ENCODE measurements at places on chromosomes 1 and 21. TPM values are rescaled to one million over a fixed set of nuclear protein-coding genes. Genes with fewer than 3 reads are reported as not detected.
A peak's percentile ranks its signal among the peaks of the same experiment; 100 is the strongest.

DNA sequence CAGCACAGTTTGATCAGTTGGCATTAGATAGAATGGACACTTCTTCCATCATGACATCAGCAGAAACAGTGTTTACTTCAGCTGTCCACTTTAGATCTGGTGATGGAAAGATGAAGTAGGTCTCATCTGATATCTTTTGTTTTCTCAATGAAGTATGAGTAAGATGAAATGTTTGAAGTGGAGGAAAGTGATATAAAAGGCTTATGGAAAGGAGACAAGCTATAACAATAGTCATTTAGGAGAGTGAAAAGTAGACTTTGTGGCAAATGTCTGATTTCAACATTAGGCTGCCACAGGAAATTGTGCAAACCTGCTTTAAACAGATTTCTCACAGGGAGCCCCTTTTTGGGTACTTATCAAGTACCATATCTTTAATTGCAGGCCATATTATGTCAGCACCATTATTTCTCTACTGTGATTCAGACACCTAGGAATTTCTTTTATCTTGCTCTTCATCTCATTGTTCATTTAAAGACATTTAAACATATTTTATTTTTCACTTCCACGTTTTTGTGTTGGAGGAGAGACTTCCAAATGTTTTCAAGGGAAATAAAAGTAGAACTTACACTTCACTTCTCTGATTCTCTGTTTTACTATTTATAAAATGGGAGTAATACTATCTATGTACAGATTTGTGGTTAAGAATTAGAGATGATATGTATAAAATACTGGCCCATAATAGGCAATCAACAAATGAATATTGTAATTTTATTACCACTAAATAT is 18.1 kb downstream of the PDC start:
- peak; percentile 38 for DNase-seq

GRCh38 chr1:79599257-79599656 is 592.7 kb upstream of the ADGRL4 start:
- no peak for DNase-seq

DNA sequence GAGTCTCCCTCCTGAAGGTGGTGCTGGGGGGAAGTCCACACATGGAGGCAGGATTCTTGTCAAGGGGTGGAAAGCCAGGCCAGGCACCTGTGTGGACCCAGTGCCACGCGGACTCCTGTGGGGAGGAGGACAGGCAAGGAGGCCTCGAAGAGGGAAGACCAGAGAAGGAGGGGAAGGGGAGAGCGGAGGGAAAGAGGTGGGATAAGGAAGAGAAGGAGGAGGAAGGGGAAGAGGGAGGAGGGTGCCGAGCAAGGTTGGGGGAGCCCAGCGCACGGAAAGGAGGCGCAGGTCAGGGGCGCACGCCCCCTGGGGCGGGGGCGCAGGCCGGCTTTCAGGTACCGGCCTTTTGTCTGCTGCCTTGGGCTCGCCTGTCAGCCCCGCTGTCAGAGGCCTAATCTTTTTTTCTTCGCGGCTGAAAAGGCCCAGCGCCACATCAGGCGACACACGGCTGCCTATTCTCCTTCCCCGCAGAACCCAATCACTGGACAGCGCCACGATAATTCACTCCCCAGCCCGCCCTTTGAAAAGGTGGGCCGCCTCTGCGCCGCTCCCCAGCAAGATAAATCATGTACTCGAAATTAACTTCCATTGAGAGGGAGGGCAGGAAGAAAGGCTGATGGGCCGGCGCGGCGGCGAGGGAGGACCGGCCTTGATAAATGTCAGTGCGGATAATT is 42.5 kb downstream of the PRDM16 start:
- no peak for DNase-seq

The AKR7A3 gene
- under 0.01 TPM for total RNA-seq

The S100B gene
- total RNA-seq: 0.22 TPM

- DNase-seq: no peak
These were observed 120.6 kb upstream of the KCND3 start for GRCh38 chr1:112110031-112110430.

GRCh38 chr1:201750934-201751333 is 78.0 kb upstream of the IPO9 start:
- DNase-seq: peak; percentile 78

The USH2A gene
- not detected for total RNA-seq

DNA sequence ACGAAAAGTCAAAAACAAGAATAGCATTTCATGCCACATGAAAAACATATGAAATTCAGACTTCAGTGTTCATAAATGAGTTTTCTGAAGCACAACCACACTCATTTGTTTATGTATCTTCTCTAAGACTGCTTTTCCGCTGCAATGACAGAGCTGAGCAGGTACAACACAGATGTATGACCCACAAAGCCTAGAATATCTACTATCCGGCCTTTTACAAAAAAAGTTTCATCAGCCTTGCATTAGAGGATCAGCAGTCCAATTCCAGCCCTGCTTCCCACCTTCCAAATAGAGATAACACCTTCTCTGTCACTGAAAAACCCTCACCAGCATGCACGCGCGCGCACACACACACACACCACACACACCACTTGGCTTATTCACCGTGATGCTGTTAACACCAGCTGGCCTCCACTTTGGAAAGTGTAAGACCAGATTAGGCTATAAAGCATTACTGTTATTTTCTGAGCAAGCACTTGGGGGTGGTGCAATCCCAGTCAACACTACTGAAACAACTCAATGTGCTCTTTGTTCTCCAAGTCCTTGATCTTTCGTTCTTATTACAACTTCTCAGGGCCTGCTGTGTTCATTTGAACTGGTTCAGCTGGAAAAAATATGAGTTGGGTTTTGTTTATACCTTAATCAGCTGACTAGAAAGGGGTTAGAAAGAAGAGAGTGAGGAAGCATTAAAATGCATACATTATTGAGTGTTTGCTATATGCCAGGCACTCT is 90.0 kb downstream of the GLUL start:
- no peak for DNase-seq

DNA sequence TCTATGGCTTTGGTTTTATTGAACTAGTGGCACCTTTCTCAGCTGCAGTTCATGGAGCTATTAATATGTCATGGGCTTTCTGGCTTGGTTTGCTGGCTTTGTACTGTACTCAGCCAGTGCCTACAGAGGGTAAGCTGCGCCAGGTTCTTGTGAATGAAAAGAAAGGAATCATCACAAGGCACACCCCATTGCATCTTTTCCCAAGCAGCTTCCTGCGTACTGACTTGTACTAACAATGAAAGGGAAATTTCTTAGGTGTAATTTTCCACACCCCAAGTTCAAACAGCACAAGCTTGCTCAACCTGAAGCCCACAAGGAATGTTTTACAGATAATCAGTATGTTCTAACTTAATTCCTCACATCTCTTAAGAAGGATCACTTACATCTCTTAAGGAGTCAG is 78.0 kb upstream of the TNFSF18 start:
- no peak for DNase-seq

GRCh38 chr1:174995121-174995520 is 4.6 kb upstream of the CACYBP start:
- DNase-seq: no peak

The SWT1 gene
- 6.0 TPM for total RNA-seq

The KIF21B gene
- total RNA-seq: 2.0 TPM

DNA sequence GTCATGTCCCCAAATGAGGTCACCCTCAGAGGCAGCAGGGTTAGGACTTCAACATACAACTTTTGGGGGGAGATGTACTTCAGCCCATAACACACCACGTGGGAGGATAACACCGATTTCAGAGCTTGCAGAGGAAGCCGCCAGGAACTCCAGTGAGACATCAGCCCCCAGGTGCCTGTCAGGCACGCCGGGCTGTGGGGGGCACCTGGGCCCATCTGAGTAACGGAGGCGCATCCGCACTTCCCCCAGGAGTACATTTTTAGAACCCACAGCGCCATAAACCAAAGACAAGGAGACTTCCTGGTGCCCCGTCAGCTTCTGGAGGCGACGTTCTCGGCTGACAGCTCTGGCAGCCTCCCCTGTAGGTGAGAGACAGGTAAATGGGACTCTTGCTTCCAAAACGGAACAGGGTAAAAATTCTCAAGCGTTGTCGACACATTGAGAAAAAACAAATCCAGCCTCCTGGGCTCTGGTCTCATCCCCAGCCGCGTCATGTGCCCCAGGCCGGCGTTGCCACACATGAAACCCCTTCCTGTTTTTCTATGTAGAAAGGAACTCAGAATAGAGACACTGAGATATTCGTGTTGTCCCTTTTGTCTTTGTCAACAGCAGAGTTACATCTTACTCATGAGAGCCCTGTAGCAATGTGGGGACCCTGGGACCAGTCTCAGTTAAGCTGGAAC is 93.3 kb downstream of the PDE9A start:
- DNase-seq: no peak

DNA sequence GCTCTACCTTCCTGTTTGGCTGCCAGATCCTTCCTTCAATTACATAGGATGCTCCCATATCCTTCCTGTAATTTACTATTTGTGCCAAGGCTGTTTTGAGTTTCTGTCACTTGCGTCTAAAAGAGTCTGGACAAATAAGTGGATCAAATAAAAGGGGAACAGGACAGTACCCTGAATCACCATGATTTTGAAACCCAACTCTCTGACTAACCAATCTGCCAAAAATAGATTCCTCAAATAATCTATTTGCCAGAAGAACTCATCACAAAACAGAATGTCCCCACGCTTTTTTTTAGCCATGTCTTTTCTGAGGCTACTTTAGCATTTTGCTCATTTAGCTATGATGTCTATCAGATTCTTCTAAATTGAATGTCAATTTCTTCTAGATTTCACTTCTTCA is 392.6 kb downstream of the NTNG1 start:
- DNase-seq: no peak

Measured in lung microvascular endothelial cell (primary cell).